ENCODE measurements at places on chromosomes 5 and 9.

GRCh38 chr5:57499262-57500050 is 16.8 kb upstream of the ACTBL2 start:
- DNase-seq: peak; percentile 45

- no peak for DNase-seq
These were observed 2.4 kb upstream of the NADK2 start for GRCh38 chr5:36244076-36244475.

- no peak for DNase-seq
These were observed 31.2 kb downstream of the SEMA4D start for GRCh38 chr9:89466451-89467277.

DNA sequence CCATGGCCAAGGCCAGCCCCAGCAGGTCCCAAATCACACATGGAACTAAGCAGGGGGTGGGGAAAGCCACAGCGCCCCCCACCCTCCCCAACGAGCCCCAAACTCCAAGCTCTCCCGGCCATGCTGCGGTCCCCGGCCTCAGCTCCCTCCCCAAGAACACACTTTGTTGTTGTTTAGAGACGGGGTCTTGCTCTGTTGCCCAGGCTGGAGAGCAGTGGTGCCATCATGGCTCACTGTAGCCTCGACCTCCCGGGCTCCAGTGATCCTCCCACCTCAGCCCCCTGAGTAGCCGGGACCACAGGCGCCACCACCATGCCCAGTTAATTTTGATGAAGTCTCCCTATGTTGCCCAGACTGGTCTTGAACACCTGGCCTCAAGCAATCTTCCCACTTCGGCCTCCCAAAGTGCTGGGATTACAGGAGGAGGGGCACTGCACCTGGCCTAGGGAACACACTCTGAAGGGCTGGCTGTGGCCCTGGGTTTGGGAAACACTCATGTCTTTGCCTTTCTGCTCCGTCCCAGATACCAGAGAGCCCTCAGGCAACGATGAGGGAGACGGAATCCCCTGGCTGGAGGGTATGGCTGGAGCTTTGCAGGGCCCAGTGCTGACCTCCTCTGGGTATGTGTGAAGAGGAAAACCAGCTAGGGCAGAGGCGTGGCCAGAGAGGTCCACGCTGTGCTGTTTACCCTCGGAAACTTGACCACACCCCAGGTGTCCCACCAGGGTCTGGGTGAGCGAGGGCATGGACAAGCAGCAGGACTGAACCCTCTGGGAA is 53.2 kb upstream of the UBAC1 start:
- DNase-seq: no peak

GRCh38 chr5:68141494-68141893 is 74.1 kb upstream of the PIK3R1 start:
- DNase-seq: no peak

DNA sequence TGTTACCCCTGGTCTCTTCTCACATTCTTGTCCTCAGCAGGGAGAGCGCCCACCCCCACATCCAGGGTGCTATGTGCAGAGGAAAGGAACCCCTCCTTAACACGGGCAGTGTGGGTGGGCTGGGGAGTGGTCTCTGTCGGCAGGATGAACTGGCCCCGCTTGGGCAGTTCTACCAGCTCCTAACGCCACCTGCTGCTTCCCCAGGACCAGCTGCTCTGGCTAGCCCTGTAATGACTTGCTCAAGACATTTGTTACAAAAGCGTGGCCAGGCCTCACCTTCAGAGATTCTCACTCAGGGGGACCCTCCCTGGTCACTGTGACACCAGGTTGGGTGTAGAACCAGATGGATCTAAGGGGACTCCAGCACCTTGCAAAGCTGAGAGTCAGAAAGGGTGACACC is 82.4 kb downstream of the HMCN2 start:
- no peak for DNase-seq

DNA sequence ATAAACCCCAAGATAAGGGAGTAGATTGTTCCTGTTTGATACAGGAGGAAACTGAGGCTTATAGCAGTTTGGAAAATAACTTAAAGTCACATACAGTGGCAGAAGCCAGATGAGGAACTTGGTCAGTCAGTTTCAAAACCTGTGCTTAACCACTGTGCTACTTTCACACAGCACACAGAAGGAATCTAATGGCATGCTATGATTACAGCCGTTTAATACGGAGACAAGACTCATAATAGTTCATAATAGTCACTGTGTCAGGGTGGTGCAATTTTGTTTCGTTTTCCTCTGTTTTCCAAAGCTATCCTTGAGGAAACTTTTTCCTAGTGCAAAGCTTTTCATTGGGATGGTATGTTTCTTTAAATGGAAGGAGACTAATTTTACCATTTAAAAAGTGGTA is 112.3 kb downstream of the GCNT1 start:
- no peak for DNase-seq

GRCh38 chr9:68546596-68547390 is 6.1 kb upstream of the TMEM252 start:
- no peak for DNase-seq

DNA sequence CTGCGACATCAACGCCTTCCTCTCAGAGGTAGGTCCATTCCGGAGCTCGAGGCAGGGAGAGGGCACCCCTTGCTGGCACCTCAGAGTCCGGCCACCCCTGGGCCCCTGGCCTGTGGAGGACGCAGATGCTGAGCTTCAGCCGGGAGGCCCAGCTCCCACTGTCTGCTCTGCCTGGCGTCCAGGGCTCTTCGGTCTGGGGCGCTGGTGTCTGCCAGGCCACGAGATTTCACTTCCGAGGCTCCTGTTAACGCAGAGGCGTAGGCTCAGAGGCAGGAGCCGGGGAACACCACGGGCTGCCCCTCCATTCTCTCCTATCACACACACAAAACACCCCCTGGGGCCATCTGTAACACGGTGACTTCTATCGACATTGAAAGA is 8.3 kb upstream of the SLC6A18 start:
- DNase-seq: no peak

GRCh38 chr5:36660397-36661049 is 54.1 kb downstream of the SLC1A3 start:
- no peak for DNase-seq

DNA sequence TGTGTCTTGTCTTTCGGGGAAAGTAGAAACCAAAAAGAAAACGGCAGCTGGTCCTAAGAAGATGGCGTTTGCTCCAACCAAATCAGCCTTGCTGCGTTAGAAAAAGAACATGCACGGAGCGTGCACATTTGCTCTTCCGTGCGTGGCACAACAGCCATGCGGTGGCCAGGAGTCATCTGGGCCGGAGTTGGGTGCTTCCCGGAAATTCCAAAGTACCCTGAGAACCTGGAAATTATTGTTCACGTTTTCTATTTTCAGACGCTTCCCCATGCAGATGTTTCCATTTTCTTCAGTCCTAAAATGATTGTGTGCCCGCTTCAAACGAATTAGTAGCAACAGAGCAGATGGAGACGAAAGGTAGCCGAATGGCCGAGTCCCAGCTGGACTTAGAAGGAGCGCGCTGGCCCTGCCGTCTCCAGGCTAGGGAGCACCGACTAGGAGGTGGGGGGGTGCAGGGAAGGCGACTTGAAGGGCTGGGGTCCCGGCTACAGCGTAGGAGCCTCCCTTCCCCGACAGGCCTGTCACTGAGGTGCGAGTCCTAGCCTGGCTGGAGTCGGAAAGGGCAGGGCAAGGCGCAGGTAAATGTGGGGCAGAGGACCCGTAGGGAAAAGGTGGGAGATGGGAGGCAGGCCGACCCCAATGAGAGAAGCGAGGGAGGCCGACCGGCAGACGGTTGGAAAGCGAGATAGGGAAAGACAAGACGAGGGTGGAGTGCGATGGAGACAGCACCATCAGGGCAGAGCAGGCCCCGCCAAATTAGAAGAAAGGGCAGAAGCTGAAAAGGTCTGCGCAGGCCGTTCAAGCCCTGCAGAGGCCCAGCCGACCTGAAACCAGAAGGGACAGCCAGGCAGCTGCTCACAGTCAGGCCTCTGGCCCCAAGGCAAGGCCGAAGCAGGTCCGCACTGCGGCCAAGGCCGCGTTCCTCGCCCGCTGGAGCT is 1.4 kb downstream of the BARX1 start:
- no peak for DNase-seq
